ENCODE measurements at places on chromosomes 7 and 10. TPM values are rescaled to one million over a fixed set of nuclear protein-coding genes. Genes with fewer than 3 reads are reported as not detected.

Gene SPDYE5
- total RNA-seq: not detected

Gene RHOBTB1
- total RNA-seq: 5.5 TPM

Gene PROSER2
- total RNA-seq: 3.3 TPM

Gene LRRC18
- total RNA-seq: not detected

Gene ADRB1
- total RNA-seq: not detected

Gene ANKRD2
- 2.9 TPM for total RNA-seq

Gene ALOX5
- not detected for total RNA-seq

Gene DLD
- total RNA-seq: 46.5 TPM

Gene SLC26A5
- not detected for total RNA-seq

Gene NRG3
- total RNA-seq: not detected

Gene C10orf105
- under 0.01 TPM for total RNA-seq

Gene PKD2L1
- total RNA-seq: 0.37 TPM

Gene FBXL13
- total RNA-seq: 0.73 TPM

Gene BBS9
- total RNA-seq: 24.3 TPM

Data from subcutaneous preadipocyte (primary cell).